ENCODE measurements at places on chromosomes 13 and 19.

DNA sequence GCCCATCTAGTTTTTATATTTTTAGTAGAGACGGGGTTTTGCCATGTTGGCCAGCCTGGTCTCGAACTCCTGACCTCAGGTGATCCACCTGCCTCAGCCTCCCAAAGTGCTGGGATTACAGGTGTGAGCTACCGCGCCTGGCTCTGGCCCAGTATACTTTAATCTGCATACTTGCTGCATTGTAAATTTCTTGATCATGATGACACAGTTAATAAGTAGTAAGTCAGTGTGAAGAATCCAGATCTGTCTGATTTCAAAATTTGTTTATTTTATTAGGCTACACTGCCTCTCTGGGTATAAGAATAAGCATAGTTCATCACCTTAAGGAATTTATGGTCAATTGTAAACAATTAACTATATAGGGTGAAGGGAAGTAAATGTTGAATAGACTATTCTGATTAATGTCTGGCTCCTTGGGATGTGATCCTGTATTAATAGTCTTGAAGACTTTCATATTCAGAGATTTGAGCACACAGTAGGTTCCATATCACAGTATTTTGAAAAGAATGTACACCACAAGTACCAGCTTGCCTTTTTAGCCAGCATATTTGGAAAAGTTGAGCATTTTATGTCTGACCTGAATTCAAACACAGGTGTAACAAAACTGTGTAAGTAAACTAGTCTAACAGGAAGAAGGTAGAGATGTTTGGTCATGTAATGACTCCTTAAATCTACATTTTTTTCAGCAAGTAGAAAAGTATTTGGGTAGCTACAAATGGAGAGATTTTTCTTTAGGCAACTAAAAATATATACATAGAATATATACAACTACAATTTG, 7.4 kb downstream of the ARHGAP35 start:
- DNase-seq, result no peak

GRCh38 chr13:112803422-112803821, 113.6 kb downstream of the ATP11A start:
- no peak for DNase-seq

- no peak for DNase-seq
Observed at GRCh38 chr19:10431254-10431942, 11.1 kb downstream of the PDE4A start.

- DNase-seq, result no peak
Observed at GRCh38 chr19:7975037-7975436, 30.4 kb downstream of the ELAVL1 start.

- no peak for DNase-seq
Observed at GRCh38 chr13:112333756-112334543, 42.2 kb upstream of the SPACA7 start.

DNA sequence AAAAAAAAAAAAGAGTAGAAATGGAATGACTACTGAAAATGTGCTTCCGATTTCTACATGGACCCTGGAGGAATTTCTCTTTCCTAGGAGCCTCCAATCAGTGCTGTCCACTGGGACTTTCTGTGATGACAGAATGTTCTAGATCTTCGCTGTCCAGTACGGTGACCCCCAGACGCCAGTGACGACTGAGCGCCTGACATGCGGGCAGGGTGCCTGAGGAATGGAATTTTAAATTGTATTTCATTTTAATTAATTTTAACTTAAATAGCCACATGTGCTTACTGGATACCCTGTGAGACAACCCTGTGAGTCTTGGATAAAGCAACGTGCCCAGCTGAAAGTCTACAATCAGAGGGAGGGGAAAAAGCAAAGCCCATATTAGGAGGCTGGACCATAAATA, 4.1 kb upstream of the TLE6 start:
- no peak for DNase-seq

- DNase-seq, result no peak
Observed at GRCh38 chr19:11180346-11180745, 17.0 kb downstream of the KANK2 start.

GRCh38 chr13:108827646-108828045, 198.2 kb downstream of the MYO16 start:
- no peak for DNase-seq

DNA sequence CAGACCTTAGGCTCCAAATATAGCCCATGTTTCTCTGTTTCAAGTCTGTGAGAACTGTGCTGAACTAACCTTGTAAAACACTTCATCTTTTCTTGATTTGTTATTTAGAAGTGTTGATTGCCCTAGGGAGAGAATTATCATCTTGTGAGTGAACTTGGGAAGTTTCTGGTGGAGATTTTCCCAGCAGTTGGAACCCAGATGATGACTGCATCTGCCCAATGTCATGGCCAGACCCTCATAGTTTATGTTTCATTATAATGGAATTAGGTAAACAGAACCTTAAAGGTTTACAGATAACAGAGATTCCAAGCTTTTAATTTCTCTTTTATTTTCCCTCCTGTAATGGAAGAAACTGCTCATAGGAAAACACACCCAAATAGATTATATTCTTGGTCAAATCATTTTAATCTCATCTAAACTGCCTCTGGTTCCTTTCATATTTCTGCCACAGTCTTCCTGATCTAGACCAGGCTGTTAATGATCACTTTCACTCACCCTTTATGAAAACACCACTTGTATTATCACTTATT, 569.1 kb downstream of the KCTD12 start:
- no peak for DNase-seq

DNA sequence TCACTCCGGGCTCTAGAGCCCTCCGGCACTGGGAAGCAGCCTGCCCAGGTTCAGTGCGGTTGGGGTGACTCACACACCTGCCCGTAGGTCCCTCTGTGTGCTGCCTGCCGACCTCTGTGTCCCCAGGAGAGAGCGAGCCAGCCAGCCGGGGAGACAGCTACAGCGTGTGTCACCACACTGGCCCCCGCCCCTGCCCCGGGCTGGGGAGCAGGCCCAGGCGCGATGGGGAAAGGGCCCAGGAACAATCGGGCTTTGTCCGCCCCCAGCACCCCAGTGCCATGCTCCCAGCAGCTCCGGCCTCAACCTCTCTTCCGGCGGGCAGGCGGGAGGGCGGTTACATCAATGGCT, at the start of gene KLK6:
KLK6 (minus strand) TSS at position 179 of the 348 bp plus-strand sequence. CDS start 1,487 bp downstream, outside the sequence.
- no peak for DNase-seq

All from stimulated activated CD8-positive, alpha-beta memory T cell treated with anti-CD3 and anti-CD28 coated beads, Interleukin-7, amount 100 ng/mL, for 24 hours (primary cell).